Astrocyte (in vitro differentiated cells and primary cell): ENCODE measurements at places on chromosomes 5 and 9. TPM values are rescaled to one million over a fixed set of nuclear protein-coding genes. Genes with fewer than 3 reads are reported as not detected.

DNA sequence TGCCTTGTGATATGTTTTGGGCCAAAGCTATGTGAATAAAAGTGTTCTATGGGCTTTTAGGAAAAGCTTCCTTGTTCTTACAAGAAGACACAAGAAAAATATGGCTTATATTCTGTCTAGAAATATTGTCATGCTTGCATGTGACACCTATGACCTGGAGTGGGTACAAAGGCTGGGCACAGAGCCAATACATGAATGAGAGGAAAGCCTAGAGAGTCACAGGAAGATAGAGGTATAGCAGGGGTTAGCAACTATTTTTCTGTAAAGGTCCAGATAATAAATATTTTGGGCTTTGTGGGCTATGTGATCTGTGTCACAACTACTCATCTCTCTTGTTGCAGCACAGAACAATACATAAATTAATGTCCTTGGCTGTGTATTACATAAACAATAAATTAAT lies 196.6 kb upstream of the CD180 start:
- no peaks in the 10 kb centered on the region for H3K36me3 ChIP-seq
- H3K27ac ChIP-seq: no peak overlapping the region
- no peaks in the 10 kb centered on the region for H3K4me1 ChIP-seq
- no peak for DNase-seq
- no peak overlapping the region for H3K4me3 ChIP-seq

GRCh38 chr9:29861803-29862202 lies 2288.5 kb upstream of the C9orf72 start:
- no peak overlapping the region for H3K27ac ChIP-seq
- H3K4me3 ChIP-seq: no peak overlapping the region
- H3K27me3 ChIP-seq: no peaks in the 10 kb centered on the region

DNA sequence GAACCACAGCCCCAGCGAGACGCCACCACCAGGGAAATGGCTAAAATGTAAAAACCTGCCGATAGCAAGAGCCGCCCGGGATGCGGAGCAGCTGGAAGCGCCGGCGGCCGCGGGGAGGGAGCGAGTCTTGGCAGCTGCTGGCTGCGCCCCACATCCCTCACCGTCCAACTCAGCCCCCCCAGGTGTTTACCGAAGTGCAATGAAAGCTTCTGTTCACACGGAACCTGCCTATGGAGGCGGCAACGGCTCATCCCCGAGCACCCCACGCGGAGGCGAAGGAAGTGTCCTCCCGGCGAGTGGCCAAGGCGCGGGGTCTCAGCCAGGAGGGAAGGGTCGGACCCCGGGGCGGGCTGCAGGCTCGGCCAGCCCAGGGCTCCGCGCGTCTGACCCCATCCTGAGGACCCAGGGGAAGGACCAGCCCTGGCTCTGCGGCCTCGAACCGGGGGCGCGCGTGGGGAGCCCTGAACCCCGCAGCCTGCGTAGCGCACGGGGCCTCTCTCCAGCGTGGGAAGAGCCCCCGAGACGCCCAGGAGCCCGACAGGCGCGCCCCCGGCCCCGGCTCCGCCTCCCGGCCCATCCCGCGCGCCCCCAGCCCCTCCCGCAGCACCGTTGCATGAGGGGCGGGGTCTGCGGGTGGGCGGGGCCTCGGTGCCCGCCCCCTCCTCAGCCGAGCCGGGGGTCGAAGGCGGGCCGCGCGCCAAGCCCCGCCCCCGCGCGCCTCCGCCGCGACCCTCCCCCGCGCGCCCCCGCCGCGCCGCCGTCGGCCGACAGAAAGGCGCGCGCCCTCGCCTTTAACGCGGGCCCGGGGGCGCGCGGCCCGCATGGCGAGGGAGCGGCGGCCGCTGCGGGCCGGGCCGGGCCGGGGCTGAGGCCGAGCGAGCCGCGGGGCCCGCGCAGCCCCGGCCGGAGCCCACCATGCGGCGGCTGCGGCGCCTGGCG lies at the start of gene DIPK1B:
DIPK1B (plus strand) TSS at position 822 of the 939 bp plus-strand sequence; CDS start at position 916, 94 bp downstream.
- no peaks in the 10 kb centered on the region for H3K36me3 ChIP-seq
- DNase-seq: no peak
- no peaks in the 10 kb centered on the region for H3K27me3 ChIP-seq

DNA sequence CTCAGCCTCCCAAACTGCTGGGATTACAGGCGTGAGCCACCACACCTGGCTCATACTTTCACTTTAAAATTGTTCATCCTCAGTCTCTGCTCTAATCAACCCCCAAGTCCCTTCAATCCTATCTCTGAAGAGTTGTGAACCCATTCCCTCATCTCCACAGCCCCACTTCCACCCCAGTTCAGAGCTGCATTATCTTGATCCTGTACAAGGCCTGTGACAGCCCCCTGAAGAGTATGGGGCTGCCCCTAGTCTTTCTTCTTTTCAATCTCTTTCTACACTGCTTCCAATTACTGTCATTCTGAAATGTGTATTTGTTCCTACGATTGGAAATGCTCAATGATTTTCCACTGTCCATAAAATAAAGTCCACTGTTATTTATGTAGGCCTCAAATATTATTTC lies 588.3 kb downstream of the RAB3C start:
- DNase-seq: no peak
- no peak overlapping the region for H3K4me3 ChIP-seq
- no peaks in the 10 kb centered on the region for H3K4me1 ChIP-seq
- H3K36me3 ChIP-seq: no peaks in the 10 kb centered on the region
- H3K27ac ChIP-seq: no peak overlapping the region

Gene ZNF300
- total RNA-seq: 7.7 and 9.2 TPM in 2 replicates

Gene BAAT
- total RNA-seq: 8.9 and 9.5 TPM in 2 replicates

DNA sequence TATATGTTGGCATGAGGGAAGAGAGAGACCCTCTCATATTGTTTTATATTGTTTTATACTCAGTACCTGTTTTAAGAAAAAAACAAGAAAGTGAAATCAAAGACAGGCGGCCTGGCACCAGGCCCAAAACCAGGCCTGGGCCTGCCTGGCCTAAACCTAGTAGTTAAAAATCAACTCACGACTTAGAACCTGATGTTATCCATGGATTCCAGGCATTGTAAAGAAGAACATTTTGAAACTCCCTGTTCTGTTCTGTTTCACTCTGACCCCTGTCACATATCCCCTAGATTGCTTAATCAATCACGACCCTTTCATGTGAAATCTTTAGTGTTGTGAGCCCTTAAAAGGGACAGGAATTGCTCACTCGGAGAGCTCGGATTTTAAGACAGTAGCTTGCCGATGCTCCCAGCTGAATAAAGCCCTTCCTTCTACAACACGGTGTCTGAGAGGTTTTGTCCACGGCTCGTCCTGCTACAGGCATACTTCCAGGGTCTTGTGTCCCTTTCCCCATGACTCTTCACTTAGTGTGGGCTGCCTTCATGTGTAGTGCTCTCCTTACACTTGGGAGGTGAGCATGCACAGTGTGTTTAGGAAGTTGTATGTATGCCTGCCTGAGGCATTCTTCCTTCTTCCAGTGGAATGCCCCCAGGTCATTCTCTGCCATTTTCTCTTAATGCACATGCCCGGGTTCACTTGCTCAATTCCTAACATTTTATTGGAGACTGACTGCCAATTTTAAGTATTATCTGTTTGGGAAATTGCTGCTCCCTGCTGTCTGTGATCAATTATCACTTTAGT lies 17.8 kb downstream of the TBCA start:
- H3K4me1 ChIP-seq: no peaks in the 10 kb centered on the region
- H3K36me3 ChIP-seq: no peaks in the 10 kb centered on the region
- DNase-seq: no peak
- H3K27ac ChIP-seq: no peak overlapping the region
- H3K4me3 ChIP-seq: no peak overlapping the region

- H3K27ac ChIP-seq: no peak overlapping the region
- H3K4me3 ChIP-seq: no peak overlapping the region
These were observed 22.8 kb downstream of the PAEP start for GRCh38 chr9:135584371-135584770.

- H3K27me3 ChIP-seq: no peaks in the 10 kb centered on the region
- H3K36me3 ChIP-seq: no peaks in the 10 kb centered on the region
- no peak overlapping the region for H3K27ac ChIP-seq
- no peak for DNase-seq
- no peaks in the 10 kb centered on the region for H3K4me1 ChIP-seq
These were observed 53.5 kb downstream of the SMIM23 start for GRCh38 chr5:171839112-171839511.

GRCh38 chr9:78127279-78128225 lies 95.9 kb upstream of the GNAQ start:
- H3K4me1 ChIP-seq: no peaks in the 10 kb centered on the region
- H3K27ac ChIP-seq: no peak overlapping the region
- no peaks in the 10 kb centered on the region for H3K36me3 ChIP-seq
- no peak overlapping the region for H3K4me3 ChIP-seq
- H3K27me3 ChIP-seq: no peaks in the 10 kb centered on the region

Gene SPATA24
- 4.5 and 5.2 TPM in 2 replicates for total RNA-seq

- peaks cover 46% of the 10 kb centered on the region for H3K4me1 ChIP-seq
- H3K27me3 ChIP-seq: no peaks in the 10 kb centered on the region
- no peak overlapping the region for H3K4me3 ChIP-seq
- no peaks in the 10 kb centered on the region for H3K36me3 ChIP-seq
- DNase-seq: peak; percentile 71
These were observed 7.2 kb upstream of the RPL26L1 start for GRCh38 chr5:172952034-172952511.

DNA sequence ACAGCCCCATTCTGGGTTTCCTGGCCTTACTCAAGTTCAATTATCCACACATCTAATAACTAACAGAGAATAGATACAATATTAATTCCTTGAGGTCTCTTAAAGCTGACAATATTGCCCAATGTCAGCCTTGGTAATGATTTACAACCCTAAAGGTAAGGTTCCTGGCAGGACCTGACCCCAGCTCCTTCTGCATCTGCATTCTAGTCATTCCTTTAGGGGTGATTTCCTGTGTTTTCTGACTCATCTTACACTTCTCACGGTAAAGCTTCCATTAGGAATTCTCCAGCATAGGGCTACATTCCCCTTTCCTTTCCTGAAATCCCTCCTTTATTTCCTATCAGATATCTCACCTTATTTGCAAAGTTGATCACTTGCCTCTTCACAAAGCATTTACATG lies 9.3 kb downstream of the HAVCR1 start:
- H3K4me3 ChIP-seq: no peak overlapping the region
- no peak overlapping the region for H3K27ac ChIP-seq
- DNase-seq: peak; percentile 16
- H3K36me3 ChIP-seq: no peaks in the 10 kb centered on the region
- H3K4me1 ChIP-seq: no peaks in the 10 kb centered on the region

GRCh38 chr9:86794391-86795046 lies 152.8 kb downstream of the GAS1 start:
- DNase-seq: peak; percentile 88
- H3K4me1 ChIP-seq: peaks cover 11% of the 10 kb centered on the region

GRCh38 chr9:84620338-84620737 lies 49.2 kb upstream of the NTRK2 start:
- H3K4me3 ChIP-seq: no peak overlapping the region
- no peaks in the 10 kb centered on the region for H3K27me3 ChIP-seq
- H3K36me3 ChIP-seq: no peaks in the 10 kb centered on the region
- H3K4me1 ChIP-seq: no peaks in the 10 kb centered on the region
- H3K27ac ChIP-seq: no peak overlapping the region

- H3K4me1 ChIP-seq: no peaks in the 10 kb centered on the region
- H3K4me3 ChIP-seq: no peak overlapping the region
- no peak for DNase-seq
- H3K36me3 ChIP-seq: no peaks in the 10 kb centered on the region
These were observed 68.8 kb downstream of the SLC44A1 start for GRCh38 chr9:105313238-105313637.

Gene IL9
- total RNA-seq: not detected in 2 replicates

Gene C5orf63
- 0.36 and 1.6 TPM in 2 replicates for total RNA-seq

Gene GFI1B
- total RNA-seq: not detected in 2 replicates

Gene FXN
- total RNA-seq: 18.8 and 22.7 TPM in 2 replicates

- H3K27ac ChIP-seq: no peak overlapping the region
- no peak for DNase-seq
- no peaks in the 10 kb centered on the region for H3K36me3 ChIP-seq
- H3K4me1 ChIP-seq: no peaks in the 10 kb centered on the region
These were observed 11.0 kb downstream of the CFAP95 start for GRCh38 chr9:69831611-69832010.

GRCh38 chr9:106052735-106053134 lies 358.4 kb downstream of the TMEM38B start:
- no peaks in the 10 kb centered on the region for H3K36me3 ChIP-seq
- H3K4me3 ChIP-seq: no peak overlapping the region
- no peaks in the 10 kb centered on the region for H3K4me1 ChIP-seq
- no peak overlapping the region for H3K27ac ChIP-seq
- H3K27me3 ChIP-seq: no peaks in the 10 kb centered on the region

Gene SLC36A3
- total RNA-seq: not detected in 2 replicates

GRCh38 chr5:12911156-12911555 lies 1006.9 kb upstream of the CTNND2 start:
- H3K27me3 ChIP-seq: no peaks in the 10 kb centered on the region
- no peaks in the 10 kb centered on the region for H3K4me1 ChIP-seq
- H3K36me3 ChIP-seq: no peaks in the 10 kb centered on the region
- peak; percentile 2 for DNase-seq
- H3K4me3 ChIP-seq: no peak overlapping the region

DNA sequence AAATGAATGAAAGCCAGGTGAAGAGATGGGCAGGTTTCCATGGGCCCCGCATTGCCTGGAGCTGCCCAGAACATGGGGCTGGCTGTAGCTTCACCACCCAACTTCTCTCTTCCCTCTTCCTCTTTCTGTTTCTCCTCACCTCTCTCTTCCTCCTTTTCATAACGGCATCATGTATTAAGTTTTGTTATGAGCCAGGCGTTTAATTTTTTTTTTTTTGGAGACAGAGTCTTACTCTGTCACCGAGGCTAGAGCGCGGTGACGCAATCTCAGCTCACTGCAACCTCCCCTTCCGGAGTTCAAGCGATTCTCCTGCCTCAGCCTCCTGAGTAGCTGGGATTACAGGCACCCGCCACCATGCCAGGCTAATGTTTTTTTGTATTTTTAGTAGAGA lies 13.0 kb upstream of the SPINK4 start:
- peaks cover 5% of the 10 kb centered on the region for H3K27me3 ChIP-seq
- H3K4me3 ChIP-seq: no peak overlapping the region
- peaks cover 3% of the 10 kb centered on the region for H3K4me1 ChIP-seq
- no peak for DNase-seq
- H3K27ac ChIP-seq: no peak overlapping the region

Gene CCDC171
- total RNA-seq: 1.2 and 2.0 TPM in 2 replicates

- DNase-seq: peak; percentile 95
- no peaks in the 10 kb centered on the region for H3K36me3 ChIP-seq
- H3K27ac ChIP-seq: no peak overlapping the region
These were observed 130.8 kb downstream of the ARHGAP26 start for GRCh38 chr5:142900927-142901326.

Gene CDX1
- 0.50 TPM in 1 of 2 replicates, not detected in the other for total RNA-seq

Gene LCN9
- total RNA-seq: 2.1 and 4.8 TPM in 2 replicates

Gene IPO11
- total RNA-seq: 24.9 and 31.7 TPM in 2 replicates

GRCh38 chr5:16592255-16592654 lies 24.5 kb downstream of the RETREG1 start:
- no peaks in the 10 kb centered on the region for H3K36me3 ChIP-seq
- H3K27ac ChIP-seq: no peak overlapping the region
- no peak for DNase-seq
- no peak overlapping the region for H3K4me3 ChIP-seq

Gene ARHGEF37
- 1.4 and 2.3 TPM in 2 replicates for total RNA-seq

Gene WDR38
- not detected in 2 replicates for total RNA-seq

Gene ZDHHC21
- total RNA-seq: 9.8 and 10.2 TPM in 2 replicates

Gene HMCN2
- total RNA-seq: 1.6 and 3.2 TPM in 2 replicates

- H3K4me1 ChIP-seq: peaks cover 32% of the 10 kb centered on the region
- no peaks in the 10 kb centered on the region for H3K36me3 ChIP-seq
- DNase-seq: peak; percentile 70
- no peak overlapping the region for H3K27ac ChIP-seq
- no peaks in the 10 kb centered on the region for H3K27me3 ChIP-seq
These were observed 386.1 kb downstream of the ACTL7B start for GRCh38 chr9:108469654-108470053.

Gene MARCHF3
- 16.5 and 16.6 TPM in 2 replicates for total RNA-seq
